Heart right ventricle (tissue), 16 donors: ENCODE measurements at places on chromosomes 4 and X. TPM values are rescaled to one million over a fixed set of nuclear protein-coding genes. Genes with fewer than 3 reads are reported as not detected.

DNA sequence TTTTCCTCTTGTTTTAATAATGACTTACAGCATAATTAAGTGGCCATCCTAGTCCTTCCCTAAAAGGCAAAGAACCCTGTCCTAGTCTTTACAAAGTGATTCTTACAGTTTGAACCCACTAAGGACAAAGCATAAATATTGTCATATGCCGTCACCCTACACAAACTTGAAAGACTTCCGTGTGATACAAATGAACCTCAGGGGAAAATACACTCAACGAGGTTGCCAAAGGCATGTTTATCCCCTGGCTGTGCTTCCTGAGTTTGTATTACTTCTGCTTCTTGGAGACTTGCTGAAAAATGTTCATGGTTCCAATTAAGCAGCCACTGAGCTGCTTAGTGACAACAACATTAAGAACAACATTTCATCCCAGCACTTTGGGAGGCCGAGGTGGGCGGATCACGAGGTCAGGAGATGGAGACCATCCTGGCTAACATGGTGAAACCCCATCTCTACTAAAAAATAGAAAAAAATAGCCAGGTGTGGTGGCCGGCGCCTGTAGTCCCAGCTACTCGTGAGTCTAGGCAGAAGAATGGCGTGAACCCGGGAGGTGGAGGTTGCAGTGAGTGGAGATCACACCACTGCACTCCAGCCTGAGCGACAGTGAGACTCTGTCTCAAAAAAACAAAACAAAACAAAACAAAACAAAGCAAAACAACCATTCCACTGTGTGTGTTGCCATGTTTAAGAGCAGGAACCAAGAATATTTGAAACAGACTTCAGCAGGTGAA, 16.2 kb downstream of the RASSF6 start:
- DNase-seq: no peak

DNA sequence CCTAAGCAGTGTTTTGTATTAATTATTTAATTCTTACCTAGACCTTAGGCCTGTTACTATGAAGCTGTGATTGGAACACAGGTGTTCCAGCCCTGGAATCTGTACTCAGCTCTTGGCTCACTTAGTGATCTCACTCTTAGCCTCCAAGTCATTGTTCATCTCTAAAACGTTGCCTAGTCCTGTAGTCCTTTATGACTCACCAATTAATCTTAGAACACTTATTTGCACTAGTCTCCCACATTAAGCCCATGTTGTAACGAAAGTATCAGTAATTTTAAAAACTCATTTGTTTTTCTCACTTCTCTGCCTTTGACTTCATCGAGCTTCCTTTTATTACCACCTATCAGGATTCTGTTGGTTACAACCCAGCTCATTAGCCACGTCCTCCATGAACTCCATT, 1224.7 kb upstream of the TENM3 start:
- DNase-seq: no peak

AFM gene
- total RNA-seq: not detected

LPAR4 gene
- total RNA-seq: 0.35 TPM

CDS1 gene
- total RNA-seq: 0.60 TPM

ZDHHC9 gene
- 18.3 TPM for total RNA-seq

GRCh38 chr4:170007113-170007512, 19.1 kb downstream of the MFAP3L start:
- DNase-seq: no peak

DNA sequence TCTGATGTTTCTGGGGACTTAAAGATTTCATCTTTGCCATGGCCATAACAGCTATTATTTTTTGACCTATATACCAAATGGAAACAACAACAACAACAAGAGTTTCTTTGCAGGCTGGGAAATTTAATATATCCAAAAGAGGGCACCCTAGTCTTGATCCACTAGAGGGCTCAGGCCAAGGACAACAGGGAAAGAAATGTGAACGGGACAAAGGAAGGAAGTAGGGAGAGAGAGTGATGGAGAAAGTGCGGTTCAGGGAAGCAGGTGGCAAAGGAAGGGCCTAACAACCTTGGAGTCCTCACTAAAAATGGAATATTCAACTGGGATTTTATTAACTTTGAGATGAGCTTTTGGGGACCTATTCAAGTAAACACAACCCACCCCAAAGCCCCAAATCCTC, 67.8 kb upstream of the SCML1 start:
- no peak for DNase-seq

- DNase-seq: no peak
These were observed 95.1 kb downstream of the IL15 start for GRCh38 chr4:141731481-141731880.

GRCh38 chrX:45434231-45434630, 233.6 kb upstream of the DIPK2B start:
- no peak for DNase-seq

DNA sequence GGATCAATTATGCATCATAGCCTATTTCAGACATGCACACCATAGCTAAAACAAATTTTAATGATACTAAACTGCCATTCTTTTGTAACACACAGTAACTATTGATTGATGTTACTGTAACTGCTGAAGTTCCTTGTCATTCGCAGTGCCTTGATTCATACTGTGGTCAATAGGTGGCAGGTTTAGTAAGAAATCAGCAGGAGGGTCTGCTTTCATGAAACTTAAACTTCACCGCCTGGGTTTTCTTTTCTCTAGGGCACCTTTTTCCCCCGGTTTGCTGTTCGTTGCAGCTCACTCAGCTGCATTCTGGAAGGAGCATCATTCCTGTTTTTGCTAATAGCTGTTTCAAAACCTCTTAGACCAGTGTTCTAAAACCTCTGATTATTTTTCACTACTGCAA, 88.1 kb downstream of the RPA4 start:
- DNase-seq: no peak

MAGEA11 gene
- not detected for total RNA-seq

PITX2 gene
- not detected for total RNA-seq

GRCh38 chrX:21885568-21885967, 29.8 kb downstream of the YY2 start:
- no peak for DNase-seq

- no peak for DNase-seq
These were observed 313.8 kb downstream of the CAMK2D start for GRCh38 chr4:113447769-113448168.

STPG2 gene
- 0.45 TPM for total RNA-seq

- no peak for DNase-seq
These were observed 14.5 kb downstream of the GUCY1B1 start for GRCh38 chr4:155773196-155773800.

SERPINA7 gene
- not detected for total RNA-seq

WAS gene
- total RNA-seq: 1.2 TPM

DNA sequence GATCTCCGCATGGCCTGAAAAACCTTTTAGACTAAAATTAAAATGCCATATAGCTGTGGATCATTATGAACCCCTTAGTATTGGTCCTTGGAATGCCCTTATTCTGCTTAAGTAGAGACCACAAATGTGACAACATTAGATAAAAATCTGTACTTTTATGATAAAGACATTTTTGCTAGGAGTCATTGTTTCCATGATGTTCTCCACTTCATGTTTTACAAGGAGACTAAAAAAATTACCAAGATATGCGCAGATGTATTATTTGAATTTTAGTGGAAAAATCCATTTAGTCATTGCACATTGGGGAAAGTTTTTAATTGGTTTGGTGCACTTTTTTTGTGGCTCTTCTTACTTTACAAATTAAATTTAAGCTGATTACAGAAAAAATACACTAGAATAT, 85.1 kb upstream of the HPRT1 start:
- no peak for DNase-seq

SLC26A1 gene
- total RNA-seq: 0.38 TPM

SMIM10 gene
- 5.2 TPM for total RNA-seq

GRCh38 chr4:163350672-163351071, 7.0 kb downstream of the NPY5R start:
- DNase-seq: no peak
